Esophagus muscularis mucosa (tissue), 4 donors: ENCODE measurements at places on chromosomes 1 and 21.

DNA sequence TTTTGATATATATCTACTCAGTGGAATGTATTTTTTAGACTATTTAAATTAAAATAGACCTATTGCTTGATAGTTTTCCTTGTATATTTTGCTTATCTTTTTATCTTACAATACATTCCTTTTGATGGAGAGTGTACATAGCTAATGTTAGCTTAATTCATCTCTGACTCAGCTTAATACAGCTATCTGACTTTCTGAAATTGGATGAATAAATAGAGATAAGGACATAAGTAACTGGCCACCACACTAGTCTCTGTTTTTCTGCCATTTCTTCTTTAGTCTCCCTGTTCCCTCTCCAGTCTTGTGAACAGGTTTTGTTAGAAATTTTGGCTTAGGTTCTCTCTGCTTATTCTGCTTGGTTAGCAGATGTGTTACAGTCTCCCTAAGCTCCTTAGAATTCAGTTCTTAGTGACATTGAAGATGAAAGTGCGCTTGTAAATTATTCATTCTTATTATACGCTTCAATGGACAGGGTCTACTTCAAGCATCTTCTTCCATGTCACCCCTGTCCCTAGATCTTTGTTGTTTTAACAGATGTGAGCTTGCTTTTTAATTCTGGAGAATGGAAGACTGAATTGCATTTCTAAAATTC, 59.6 kb downstream of the XPR1 start:
- DNase-seq = no peak

GRCh38 chr1:19785660-19786059, 14.1 kb downstream of the TMCO4 start:
- DNase-seq = no peak

DNA sequence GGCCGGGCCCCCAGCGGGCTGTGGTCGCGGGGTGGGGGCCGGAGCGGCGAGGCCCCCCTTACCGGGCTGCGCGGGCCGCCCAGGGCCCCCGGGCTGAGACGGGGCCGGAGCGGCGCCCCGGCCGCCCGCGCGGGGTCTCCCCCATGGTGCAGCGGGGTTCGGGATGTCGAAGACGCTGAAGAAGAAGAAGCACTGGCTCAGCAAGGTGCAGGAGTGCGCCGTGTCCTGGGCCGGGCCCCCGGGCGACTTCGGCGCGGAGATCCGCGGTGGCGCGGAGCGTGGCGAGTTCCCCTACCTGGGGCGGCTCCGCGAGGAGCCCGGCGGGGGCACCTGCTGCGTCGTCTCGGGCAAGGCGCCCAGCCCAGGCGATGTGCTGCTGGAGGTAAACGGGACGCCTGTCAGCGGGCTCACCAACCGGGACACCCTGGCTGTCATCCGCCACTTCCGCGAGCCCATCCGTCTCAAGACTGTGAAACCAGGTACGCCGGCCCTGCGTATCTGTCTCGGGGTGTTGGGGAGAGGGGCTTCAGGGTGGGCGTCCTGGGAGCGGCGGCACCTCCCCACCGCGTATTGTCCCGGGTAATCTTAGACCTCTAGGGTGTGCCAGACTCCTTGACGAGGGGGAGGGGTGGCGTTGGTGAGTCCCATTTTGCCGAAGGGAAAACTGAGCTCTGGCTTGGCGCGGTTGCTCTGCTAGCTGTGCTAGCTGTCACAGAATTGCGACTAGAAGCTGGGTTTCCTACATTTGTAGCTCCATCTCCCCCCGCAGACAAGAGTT, 745 bp downstream of the MAGI3 start:
- no peak for DNase-seq

DNA sequence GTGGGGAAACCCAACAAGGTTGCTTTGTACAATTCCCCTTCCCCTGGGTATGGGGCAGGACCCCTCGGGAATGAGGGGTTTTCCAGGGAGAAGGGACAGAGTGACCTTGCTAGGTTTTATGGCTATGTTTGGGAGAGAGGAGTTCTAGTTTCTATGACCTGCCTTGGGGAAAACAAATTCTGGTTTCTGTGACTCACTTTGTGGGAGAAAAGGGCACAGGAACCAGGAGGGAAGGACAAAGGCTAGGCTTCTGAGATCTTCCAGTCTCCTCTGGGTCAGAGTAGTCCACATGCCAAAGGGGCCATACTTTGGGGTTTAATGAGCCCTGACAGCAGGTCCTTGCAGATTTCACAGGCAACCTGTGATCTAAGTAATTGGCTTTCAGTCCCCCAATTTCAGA, 5.5 kb upstream of the PTGER3 start:
- DNase-seq = no peak

DNA sequence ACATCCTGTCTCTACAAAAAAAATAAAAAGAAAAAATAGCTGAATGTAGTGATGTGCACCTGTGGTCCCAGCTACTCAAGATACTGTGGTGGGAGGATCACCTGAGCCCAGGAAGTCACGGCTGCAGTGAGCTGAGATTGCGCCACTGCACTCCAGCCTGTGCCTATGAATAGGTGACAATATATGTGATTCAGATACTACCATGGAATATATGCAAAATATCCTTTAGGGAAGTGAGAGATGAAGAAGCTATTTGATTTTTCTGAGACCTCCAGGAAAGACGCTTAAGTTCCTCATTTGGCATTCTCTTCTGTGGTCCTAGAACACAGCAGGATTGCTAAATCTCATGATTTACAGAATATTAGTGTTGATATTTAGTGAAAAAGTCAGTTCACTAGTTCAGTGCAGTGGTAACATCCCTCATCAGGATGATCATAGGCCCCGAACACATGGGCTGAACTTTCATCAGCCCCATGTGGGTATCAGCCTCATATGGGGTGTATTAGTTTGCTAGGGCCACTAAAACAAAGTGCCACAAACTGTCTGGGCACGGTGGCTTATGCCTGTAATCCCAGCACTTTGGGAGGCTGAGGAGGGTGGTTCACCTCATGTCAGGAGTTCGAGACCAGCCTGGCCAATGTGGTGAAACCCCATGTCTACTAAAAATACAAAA, 6.0 kb upstream of the VASH2 start:
- DNase-seq = no peak

- DNase-seq = no peak
Measured at GRCh38 chr1:186569856-186570255, 108.9 kb upstream of the PDC start.

- no peak for DNase-seq
Measured at GRCh38 chr1:214327514-214327913, 46.6 kb downstream of the SMYD2 start.

GRCh38 chr1:224783006-224783651, 146.3 kb upstream of the DNAH14 start:
- peak; percentile 72 for DNase-seq

DNA sequence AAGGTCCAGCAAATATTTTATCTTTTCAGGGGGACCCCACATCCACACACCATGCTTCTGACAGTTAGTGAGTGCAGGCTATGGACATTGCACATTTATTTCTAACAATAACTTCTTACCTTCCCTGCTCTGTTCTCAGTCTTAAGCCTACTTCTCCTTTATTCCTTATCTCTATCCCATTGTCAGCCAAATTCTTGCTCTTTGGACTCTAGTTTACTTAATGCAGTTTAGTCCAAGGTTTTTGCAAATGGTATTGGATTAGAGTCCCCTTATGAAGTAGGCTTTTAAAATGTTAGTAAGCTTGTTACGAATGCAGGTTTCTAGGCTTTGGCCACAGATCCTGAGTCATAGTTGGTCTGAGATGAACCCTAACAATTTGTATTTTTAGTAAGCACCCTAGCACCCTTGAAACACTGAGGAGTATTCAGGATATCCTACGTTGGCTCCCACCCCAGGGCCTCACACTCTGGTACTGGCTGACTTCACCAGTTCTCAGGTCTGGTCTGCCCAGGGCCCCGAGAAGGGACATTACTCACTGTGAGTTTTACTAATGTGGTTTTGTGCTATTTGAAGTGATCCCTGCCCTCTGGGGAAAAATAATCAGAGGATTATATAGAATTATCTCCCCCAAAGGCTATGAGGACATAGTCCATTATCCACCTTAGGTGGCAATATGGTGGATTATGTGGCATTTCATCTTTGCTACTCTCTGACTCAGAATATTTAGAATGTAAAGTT, 239.5 kb downstream of the TGFB2 start:
- no peak for DNase-seq

DNA sequence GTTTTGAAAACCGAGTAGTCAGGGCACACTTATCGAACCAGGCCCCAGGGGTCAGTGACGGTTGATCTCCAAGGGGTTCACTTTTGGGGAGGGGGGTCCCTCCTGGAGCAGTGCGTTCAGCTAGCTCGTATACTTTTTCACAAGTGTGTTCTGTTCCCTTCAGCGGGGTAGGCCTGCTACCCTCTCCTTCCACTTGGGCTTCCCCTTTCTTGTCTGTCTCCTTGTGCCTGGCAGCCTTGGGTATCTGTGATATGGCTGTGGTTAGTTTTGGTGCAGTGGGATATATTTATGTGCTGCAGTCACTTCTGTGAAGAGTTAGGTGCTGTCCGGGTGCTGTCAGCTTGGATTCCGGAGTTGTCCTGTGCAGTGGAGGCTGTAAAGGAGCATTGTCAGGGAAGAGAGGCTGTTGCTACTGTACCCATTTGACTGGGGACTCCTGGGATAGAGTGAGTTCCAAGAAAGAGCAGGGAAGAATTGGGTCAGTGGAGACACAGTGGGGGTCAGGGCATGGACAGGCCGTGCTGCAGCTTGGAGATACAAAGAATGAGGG, 29.7 kb downstream of the ADARB1 start:
- DNase-seq = no peak

DNA sequence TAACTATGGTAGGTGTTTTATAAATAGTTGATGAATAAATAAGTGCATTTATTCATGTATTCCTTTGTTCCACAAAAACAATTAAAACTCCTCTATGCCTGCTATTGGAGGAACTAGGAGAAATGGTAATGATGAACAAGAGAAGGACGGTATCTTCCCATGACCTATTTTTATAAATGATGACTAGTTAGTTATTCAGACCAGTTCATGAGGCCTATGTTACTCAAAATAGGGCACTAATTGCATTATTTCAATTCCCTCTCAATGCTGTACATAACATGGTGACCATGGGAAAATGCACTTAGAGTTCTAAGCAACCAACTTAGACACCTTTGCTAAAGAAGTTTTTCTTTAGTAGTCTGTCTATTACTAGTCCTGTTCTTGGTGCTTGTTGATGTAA, 53.1 kb downstream of the XCL1 start:
- DNase-seq = no peak

GRCh38 chr21:40796464-40796863, 50.5 kb downstream of the DSCAM start:
- no peak for DNase-seq

GRCh38 chr21:33206771-33207281, 22.9 kb upstream of the IFNAR2 start:
- peak; percentile 68 for DNase-seq

- DNase-seq = no peak
Measured at GRCh38 chr1:3237570-3237969, 168.6 kb downstream of the PRDM16 start.

- no peak for DNase-seq
Measured at GRCh38 chr1:231885209-231885854, 258.7 kb downstream of the DISC1 start.

DNA sequence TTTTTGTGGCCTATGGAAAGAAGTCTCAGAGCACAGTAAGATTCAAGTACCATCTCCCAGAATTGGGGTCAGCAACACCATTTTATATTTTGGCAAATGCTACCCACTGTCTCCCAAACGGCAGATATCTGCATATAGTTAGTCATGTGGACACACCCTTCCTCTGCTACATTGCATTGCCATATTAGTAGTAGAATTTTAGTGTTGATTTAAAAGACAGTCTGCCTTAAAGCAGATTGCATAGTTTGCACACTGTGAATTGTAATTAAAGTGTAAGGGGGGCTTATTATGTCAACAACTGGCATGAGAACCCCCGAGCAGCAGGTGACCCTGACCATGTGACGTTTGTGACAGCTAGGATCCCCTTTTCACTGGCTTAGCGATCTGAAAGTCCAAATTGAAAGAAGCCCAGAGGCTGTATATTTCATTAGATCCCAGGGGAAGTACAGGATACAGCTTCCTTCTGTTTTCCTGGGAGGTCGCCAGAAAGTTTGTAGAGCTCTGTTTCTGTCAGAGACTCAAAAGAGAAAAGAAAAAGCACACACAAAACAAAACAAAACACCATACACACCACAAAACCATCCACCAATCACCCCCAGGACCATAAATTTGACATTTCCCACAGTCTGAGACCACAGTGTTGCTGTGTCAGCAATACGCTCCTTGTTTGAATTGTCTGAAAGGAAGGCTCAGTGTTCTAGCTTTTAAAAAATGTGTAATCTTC, 172.4 kb downstream of the NFIA start:
- no peak for DNase-seq

- DNase-seq = no peak
Measured at GRCh38 chr1:97636941-97637340, 283.9 kb downstream of the DPYD start.

DNA sequence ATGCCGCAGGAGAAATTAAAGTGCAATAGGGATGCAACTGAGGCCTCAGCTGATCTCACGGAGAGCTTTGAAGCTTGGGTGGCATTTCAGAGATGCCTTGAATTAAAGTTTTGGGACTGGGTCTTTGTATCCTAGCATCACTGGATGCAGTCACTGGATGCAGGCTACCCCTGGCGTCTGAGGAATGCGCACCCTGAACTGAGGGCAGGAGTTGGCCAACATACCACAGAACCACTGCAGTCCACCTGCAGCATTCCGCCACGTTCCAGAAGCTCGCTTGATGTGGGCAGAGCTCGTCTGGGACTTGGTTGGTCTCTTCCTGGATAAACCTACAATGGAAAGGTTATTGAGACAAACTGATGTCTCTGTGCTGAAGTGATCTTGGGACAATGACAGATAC, 34.1 kb upstream of the IGSF5 start:
- DNase-seq = no peak

GRCh38 chr21:39079617-39080016, 103.6 kb downstream of the PSMG1 start:
- no peak for DNase-seq

DNA sequence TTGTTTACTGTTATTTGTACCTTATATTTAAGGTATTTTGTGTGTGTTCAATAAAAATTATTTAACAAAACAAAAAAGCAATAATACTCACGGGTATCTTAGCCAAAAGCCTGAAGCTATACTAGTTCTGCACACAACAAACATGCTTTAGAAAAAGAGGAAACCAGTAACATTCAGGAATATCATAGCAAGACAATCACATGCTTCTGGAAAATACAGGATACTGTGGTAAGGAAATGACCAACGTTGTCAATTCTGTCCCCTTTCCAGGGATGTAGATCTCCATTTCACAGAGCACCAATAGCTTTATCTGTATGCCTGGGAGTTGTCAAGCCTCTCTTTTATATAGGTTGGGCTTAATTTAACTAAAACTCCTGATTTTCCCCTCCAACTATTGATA, 288.4 kb downstream of the SMYD3 start:
- no peak for DNase-seq

DNA sequence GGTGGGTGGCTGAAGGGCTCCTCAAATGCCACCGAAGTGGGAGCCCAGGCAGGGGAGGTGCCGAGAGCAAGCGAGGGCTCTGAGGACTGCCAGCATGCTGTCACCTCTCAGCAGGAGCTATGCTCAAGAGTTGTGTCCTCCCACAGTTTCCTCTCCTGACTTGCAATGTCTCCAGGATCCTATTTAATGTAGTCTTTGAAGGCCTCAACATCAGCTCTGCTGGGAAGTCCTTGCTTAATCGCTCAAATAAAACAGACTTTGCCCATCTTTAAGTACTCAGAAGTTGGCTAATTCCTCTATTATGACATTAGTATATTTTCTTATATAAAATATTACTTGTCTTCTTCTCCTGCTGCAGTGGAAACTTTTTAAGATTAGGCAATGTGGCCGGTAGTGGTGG, 154.2 kb upstream of the NRIP1 start:
- DNase-seq = no peak
